Left renal cortex interstitium (tissue), 4 donors: ENCODE measurements at places on chromosomes 5 and 9. TPM values are rescaled to one million over a fixed set of nuclear protein-coding genes. Genes with fewer than 3 reads are reported as not detected.

The SLC25A2 gene
- polyA plus RNA-seq = not detected

The PCDHB2 gene
- polyA plus RNA-seq = 8.5 TPM

The FGF1 gene
- 21.0 TPM for polyA plus RNA-seq

The ENTPD8 gene
- polyA plus RNA-seq = 0.74 TPM

The CLTB gene
- 52.4 TPM for polyA plus RNA-seq

The MLANA gene
- 1.3 TPM for polyA plus RNA-seq

The C9 gene
- polyA plus RNA-seq = 0.37 TPM

GRCh38 chr5:179805070-179805528 is 1.6 kb downstream of the MGAT4B start:
- DNase-seq = no peak

- DNase-seq = no peak
These were observed 331.6 kb downstream of the CDH12 start for GRCh38 chr5:22521521-22521920.

GRCh38 chr5:1246711-1247431 is 21.7 kb downstream of the SLC6A18 start:
- peak; percentile 75 for DNase-seq

GRCh38 chr5:154893381-154893780 is 35.0 kb downstream of the CNOT8 start:
- DNase-seq = no peak

DNA sequence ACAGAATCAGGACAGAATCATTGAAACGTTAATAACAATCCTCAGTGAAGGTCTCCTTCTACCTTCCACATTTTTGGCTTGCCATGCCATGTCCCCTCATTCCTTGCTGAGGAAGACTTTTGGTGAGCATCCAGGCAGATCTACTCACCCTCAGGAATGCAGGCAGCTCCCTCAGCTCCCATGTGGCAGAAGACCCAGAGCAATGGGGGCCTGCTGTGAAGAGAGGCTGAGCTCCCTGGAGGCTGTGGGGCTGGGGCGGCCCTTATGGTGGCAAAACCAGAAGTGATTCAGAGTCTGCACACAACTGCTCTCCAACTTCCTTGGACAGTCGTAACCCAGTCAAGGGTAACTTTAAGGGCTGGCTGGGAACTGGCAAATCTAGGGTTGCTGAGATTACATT is 247.2 kb upstream of the EFNA5 start:
- DNase-seq = no peak

- DNase-seq = no peak
These were observed 56.7 kb downstream of the FAM114A2 start for GRCh38 chr5:153981905-153982605.

GRCh38 chr5:137037848-137038247 is 461.3 kb downstream of the SPOCK1 start:
- no peak for DNase-seq

GRCh38 chr5:88743231-88743834 is 139.7 kb downstream of the MEF2C start:
- DNase-seq = no peak

GRCh38 chr9:840343-840742 is 1.2 kb upstream of the DMRT1 start:
- no peak for DNase-seq

DNA sequence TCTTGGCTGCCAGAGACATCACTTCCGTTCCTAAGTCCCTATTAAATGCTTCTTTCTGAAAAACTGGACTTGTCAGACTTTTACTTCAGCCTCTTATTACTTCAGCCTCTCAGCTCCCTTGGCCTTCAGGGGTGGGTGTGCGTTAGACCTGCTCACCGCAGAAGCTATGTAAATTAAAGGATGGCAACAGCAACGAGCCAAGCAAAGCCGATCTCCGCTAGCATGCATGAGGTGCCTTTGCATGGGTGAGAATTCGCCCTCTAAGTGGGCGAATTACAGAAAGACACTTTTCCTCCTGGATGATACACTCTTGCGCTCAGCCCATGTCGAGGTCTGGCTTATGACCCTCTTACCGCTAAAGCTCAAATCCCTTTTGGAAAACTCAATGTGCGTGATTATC is 10.9 kb upstream of the IL3 start:
- DNase-seq = no peak

DNA sequence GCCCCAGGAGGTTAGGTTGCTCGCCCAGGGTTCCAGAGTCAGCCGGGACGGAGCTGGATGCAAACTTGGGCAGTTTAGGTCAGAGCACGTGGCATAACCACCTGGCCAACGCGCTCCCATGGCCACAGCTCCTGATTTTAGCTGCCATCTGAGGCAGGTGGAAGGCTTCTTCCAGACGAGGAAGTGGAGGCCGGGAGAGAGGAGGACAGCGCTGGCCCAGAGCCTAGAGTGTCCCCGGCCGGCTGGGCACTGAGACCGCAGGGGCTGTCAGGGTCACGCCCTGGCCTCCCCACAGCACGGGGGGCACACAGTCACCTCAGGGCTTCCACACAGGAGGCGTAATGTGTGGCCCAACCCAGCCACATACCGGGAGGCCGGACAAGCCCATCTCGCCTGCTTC is 16.1 kb upstream of the PHYKPL start:
- DNase-seq = no peak

GRCh38 chr5:142587354-142587965 is 98.4 kb downstream of the FGF1 start:
- no peak for DNase-seq
